ENCODE measurements at places on chromosomes 16 and 17. TPM values are rescaled to one million over a fixed set of nuclear protein-coding genes. Genes with fewer than 3 reads are reported as not detected.

The DLG4 gene
- polyA plus RNA-seq: 16.4 TPM

The HSPB9 gene
- polyA plus RNA-seq: 0.20 TPM

DNA sequence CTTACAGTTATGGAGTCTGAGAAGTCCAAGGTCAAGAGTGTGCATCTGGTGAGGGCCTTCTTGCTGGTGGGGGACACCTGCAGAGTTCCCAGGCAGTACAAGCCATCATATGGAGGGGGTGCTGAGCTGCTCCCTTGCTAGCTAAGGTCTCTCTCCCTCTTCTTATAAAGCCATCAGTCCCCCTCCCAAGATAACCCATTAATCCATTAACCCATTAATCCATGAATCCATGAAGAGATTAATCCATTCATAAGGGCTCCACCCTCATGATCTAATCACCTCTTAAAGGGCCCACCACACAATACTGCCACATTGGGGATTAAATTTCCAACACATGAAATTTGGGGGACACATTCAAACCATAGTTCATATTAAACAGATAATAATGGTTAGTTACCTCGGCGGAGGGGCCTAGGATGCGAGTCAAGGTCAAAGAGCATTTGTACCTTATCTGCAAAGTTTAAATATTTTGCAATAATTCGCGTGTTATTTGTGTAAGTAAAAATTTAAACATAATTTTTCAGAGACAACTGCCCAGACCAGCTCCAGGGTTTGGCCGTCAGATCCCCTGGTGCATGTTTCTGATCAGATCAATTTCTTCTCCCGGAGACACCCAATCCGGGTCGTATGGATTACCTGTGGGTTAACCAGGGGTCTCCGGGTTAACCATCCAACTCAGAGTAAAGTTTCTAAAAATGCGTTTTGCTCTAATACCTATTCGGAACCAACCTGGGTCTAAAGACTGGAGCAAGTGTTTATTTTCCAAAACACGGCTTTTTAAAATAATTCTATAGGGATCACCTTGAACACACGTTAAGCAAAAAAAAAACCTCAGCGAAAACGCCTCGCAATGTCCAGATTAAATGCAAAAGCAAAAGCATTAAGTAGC lies 740 bp upstream of the POLR3E start:
- DNase-seq: no peak

DNA sequence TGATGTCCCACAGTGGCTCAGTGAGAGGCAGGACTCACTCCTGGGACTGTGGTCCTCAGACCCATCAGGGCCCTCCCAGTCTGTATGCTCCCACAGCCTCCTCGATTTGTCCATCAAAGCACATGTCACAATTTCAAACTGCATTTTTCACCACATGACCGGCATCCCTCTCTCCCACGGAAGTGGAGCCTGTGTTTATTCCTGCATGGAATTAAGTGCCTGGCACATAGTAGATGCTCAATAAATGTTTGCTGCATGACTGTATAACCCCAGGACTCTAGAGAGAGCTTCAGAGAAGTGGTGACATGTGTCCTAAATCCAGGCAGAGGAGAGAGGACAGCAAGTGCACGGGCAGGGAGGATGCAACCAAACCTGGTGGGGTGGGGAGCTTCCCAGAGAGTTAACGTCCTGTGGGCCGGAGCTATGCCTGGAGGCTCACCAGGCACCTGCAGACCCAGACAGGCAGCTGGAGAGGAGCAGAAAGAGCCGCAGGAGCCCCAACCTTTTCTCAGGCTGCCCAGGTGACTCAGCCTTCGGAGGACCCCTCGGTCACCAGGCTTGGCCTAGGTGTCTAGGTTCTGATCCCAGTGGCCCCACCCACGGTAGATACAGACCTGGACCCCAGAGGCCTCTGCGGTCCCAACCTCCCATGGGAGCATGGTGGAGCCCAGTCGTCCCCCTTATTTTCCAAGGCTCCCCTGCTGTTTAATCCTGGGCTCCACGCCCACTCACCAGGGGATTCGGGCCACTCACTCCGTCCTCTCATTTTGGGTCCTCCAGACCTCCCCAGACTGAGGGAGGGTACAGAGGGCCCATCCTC lies 5.8 kb downstream of the CDH5 start:
- no peak for DNase-seq

DNA sequence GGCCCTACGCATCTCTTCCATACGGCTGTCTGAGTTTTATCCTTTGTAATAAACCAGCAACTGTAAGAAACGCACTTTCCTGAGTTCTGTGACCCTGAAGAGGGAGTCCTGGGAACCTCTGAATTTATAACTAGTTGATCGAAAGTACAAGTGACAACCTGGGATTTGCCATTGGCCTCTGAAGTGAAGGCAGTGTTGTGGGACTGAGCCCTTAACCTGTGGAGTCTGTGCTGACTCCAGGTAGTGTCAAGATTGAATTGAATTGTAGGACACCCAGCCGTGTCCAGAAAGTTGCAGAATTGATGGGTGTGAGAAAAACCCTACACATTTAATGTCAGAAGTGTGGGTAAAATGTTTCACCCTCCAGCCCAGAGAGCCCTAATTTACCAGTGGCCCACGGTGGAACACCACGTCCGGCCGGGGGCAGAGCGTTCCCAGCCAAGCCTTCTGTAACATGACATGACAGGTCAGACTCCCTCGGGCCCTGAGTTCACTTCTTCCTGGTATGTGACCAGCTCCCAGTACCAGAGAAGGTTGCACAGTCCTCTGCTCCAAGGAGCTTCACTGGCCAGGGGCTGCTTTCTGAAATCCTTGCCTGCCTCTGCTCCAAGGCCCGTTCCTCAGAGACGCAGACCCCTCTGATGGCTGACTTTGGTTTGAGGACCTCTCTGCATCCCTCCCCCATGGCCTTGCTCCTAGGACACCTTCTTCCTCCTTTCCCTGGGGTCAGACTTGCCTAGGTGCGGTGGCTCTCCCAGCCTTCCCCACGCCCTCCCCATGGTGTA lies 1.5 kb downstream of the GAA start:
- no peak for DNase-seq

DNA sequence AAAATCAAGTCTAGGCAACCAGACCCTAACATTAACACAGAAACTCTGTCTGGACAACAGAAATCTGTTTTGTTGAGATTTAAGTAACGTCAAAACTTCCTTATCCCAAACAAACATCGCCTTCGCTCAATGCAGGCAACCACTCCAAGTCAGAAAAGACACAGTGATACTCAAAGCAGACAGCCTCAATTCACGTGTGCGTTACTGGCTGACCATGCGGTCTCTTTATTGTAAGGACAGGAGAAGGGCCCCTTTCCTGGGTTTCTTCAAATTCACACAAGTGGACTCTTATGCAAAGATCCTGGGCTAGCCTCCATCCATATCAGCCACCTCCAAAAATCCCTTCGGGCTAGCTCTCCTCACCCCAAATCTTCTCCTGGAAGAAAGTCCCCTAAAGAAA lies 467.7 kb downstream of the SOX9 start:
- no peak for DNase-seq

The CAPNS2 gene
- 0.18 TPM for polyA plus RNA-seq

DNA sequence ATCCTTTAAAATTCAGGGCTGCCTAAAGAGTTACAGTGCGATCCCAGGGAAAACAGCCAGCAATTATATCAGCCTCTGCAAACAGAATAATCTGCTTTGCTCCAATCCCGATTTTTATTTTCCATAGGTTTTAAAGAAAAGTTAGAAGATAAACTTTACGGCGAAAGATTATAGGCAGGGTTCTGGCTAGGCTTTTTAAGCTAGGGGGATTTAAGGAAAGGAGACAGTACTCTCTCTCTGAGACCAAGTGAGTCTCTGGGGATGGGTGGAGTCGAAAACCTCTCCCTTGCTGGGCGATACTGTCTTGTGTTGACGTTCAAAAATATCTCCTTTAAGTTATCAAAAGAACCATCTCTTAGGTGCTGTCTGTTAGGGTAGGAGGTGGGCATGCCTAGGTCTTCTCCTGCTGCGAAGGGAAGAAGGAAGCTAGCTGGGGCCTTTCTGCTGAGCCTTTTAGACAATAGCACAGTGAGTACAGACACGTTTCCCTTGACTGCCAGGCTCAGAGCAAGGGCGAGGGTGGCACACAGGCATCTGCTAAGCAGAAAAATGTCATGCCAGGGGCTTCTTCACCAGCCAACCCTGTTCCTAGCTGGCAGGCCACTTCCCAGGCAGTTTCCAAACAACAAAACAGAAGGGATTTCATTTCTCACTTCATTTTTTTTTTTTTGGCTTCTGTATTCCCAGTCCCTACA lies 167.9 kb upstream of the MAF start:
- DNase-seq: no peak

DNA sequence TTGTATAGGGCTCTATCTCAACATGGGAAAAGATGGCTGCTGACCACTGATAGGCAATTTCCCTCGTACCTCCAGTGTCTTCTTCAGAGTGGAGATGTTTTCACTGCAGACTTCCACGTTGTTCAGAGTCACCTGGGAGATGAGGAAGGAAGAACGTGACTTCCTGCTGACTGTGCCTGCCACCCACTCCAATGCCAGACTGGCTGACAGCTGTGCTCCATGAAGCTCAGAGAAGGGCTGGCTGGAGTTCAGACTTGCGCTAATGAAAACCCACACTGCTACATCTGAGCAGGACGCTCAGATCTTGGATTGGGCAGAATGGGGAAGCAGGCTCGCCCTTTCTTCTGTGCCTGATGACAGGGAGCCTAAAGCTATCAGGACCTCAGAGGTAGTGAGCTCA lies 33.1 kb downstream of the COG4 start:
- DNase-seq: no peak

DNA sequence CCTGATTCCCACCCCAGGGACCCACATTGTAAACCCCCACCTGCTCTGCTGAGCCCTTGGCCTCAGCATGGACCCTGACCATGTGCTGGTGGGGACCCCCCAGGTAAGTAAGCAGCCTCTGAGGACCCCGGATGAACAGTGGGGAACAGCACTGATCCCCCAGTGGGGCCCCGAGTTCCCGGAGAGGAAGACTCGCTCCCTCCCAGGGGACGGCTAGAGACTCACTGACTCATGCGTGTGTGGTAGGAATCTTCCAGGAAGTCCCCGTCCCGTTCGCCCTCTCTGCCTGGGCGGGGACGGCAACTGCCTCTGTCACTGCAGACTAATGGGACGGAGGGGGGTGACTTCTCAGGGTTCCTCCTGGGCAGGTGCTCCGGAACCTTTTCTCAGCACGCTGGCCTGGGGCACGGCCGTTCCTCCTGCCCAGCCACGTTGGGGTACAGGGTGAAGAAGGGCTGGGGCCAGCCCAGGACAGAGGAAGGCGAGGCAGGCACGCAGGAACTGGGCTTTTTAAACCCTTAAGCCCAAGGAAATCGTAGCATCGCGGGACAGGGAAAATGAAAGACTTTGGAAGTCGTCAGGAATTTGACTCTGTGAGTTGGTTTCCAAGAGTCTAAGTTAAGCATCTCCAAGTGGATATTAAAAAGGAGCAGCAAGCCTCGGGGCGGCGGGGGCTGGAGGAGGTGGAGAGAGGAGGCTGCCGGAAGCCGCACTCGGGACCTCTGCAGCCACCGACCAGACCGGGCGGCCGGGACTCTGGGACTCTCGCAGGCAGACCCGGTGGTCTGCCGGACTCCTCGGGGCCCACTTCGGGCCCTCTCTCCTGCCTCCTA lies 178.7 kb downstream of the SEC14L1 start:
- peak; percentile 75 for DNase-seq

DNA sequence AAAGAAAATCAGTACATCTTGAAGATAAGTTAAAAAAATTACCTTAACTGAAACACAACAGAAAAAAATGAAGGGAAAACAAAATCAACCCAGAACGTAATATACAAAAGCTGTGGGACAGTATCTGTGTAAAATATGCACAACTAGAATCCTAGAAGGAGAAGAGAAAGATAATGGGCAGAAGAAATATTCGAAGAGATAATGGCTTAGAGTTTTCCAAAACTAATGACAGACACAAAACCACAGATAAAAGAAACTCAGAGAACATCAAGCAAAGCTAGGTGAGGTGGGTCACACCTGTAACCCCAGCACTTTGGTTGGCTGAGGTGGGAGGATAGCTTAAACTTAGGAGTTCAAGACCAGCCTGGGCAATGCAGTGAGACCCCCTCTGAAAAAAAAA lies 117.1 kb downstream of the TRIM37 start:
- no peak for DNase-seq

The CDK3 gene
- polyA plus RNA-seq: 10.4 TPM

DNA sequence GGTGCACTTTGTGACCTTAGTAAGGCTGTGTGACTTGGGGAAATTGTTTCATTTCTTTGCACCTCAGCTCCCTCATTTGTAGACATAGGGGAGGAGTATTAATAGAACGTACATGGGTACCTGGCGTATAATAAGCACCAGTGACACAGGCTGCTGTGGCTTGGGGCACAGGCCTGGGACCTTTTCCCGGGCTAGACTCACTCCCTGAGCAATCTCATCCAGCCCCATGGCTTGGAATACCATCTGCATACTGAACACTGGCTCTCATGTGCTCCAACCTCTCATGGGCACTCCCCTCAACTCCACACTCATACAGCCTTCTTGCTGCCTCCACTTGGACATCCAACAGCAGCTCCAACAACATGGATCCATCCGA lies 41.0 kb upstream of the MRPS23 start:
- no peak for DNase-seq

The TM4SF5 gene
- not detected for polyA plus RNA-seq

GRCh38 chr17:38540514-38541045 lies 65.2 kb downstream of the SRCIN1 start:
- no peak for DNase-seq

DNA sequence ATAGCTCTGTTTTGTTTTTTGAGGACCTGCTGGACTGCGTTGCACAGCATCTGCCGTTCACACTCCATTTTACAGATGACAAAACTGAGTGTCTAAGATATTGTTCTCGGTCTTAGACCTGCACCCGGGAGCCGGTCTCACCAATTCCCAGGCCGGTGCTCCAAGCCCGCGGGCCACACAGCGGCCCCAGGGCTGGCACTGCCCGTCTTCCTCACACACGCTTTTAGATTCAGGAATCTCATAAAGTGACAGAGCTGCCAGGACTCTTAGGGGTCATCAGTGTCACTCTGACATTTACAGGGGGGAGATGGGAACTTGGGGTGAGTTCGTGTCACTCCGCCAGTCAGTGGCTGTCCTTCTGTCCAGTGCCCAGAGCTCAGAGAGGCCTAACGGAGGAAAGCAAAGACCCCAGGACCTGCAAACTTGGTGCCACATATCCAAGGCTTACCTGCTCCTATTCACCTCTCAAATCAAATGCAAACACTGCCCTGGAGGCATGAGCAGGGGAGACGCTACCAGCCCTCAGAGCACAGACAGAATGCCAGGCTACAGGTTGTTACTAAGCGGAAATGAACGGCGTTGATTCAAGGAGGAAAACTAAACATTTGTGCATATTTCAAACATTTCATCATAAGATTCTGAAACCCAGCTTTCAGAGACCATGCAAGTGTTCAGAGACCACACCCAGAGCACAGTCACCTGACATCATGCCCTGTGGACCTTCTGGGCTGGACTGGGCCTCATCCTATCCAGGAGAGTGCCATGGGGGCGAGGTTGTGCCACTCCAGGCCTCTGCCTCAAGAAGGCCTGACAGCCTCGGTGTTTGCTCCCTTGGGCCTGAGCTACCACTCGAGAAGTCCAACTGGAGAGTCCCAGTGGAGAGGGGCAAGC lies 29.5 kb downstream of the TNFRSF13B start:
- no peak for DNase-seq

- DNase-seq: no peak
These were observed 7.5 kb downstream of the NATD1 start for GRCh38 chr17:21245639-21246084.

Measured in muscle of arm (tissue), 14 donors.